ENCODE measurements at places on chromosomes 7 and 10. TPM values are rescaled to one million over a fixed set of nuclear protein-coding genes. Genes with fewer than 3 reads are reported as not detected.
A peak's percentile ranks its signal among the peaks of the same experiment; 100 is the strongest.

DNA sequence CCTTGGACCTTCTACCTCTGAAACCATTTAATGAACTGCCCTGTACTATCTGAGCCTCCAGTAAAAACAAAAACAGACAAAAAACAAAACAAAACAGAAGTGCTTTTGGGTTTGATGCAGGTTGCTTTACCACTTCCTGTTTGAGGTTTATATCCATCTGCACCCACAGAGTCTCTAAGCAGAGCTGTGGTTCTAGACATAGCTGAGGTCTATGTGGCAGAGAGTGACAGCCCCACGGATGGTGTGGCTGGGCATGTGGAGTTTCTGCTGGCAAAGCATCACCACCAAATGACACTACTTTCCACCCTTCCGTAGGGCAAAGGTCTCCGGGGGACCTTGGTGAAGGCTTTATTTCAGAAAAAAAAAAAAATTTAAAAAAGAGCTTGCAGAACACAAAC is 754.2 kb downstream of the GRID1 start:
- H3K27me3 ChIP-seq: no peaks in the 10 kb centered on the region
- no peak overlapping the region for H3K27ac ChIP-seq
- DNase-seq: peak; percentile 42
- no peaks in the 10 kb centered on the region for H3K36me3 ChIP-seq

GPR15LG gene
- not detected for total RNA-seq

CUX1 gene
- 38.8 TPM for total RNA-seq

DNA sequence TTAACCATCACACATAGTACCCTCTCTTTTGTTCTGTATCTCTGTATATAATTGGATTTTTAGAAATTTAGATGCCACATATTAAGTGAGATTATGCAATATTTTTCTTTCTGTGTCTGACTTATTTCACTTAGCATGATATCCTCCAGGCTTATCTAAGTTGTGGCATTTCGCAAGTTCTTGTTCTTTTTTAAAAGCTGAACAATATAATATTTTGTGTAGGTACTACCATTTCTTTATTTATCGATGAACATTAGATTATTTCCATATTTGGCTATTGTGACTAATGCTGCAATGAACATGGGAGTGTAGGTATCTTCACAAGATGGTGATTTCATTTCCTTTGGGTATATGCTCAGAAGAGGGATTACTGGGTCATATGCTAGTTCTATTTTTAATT is 295.0 kb downstream of the SUGCT start:
- H3K4me1 ChIP-seq: no peaks in the 10 kb centered on the region
- H3K36me3 ChIP-seq: no peaks in the 10 kb centered on the region
- H3K27me3 ChIP-seq: no peaks in the 10 kb centered on the region
- DNase-seq: no peak
- H3K27ac ChIP-seq: no peak overlapping the region

GRCh38 chr7:142796501-142797390 is 26.0 kb downstream of the PRSS2 start:
- H3K4me3 ChIP-seq: no peak overlapping the region
- peaks cover 67% of the 10 kb centered on the region for H3K27me3 ChIP-seq
- no peaks in the 10 kb centered on the region for H3K4me1 ChIP-seq
- no peak overlapping the region for H3K27ac ChIP-seq
- DNase-seq: no peak

Data from SJSA1 (cell line).